ENCODE measurements at places on chromosomes 2 and 18. TPM values are rescaled to one million over a fixed set of nuclear protein-coding genes. Genes with fewer than 3 reads are reported as not detected.
A peak's percentile ranks its signal among the peaks of the same experiment; 100 is the strongest.

The METTL4 gene
- total RNA-seq: 15.0 TPM

DNA sequence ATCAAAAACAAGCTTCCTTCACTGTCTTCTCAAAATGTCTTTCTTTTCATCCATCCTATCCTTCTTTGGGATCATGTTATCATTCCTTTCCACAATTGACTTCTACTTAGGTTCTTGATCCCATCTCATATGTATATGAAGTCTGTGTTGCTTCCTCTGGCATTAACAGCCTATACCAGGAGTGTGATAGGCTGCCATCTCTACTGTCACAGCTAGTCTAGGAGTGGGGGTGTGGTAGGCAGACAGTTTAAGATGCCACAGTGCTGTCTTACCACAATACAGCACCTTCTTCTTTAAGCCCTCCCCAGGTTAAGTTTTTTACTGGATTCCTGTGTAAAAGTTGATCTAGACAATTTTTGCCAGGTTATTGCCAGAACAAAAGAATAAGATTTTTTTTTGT is 3.7 kb upstream of the HTR2B start:
- DNase-seq: no peak

DNA sequence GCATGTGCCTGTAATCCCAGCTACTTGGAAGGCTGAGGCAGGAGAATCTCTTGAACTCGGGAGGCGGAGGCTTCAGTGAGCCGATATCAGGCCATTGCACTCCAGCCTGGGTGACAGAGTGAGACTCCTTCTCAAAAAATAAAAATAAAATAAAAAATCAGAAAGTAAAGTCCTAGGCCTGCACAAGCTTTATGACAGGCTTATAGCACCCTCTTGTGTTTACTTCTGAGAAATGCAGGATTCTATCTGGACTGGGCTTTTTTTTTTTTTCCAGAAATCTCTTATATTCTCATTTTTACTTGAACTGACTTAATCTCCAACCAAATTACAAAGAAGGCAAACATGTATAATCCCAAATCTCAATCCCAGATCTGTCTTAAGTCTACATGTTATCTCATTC is 26.1 kb upstream of the REG3G start:
- DNase-seq: peak; percentile 6

DNA sequence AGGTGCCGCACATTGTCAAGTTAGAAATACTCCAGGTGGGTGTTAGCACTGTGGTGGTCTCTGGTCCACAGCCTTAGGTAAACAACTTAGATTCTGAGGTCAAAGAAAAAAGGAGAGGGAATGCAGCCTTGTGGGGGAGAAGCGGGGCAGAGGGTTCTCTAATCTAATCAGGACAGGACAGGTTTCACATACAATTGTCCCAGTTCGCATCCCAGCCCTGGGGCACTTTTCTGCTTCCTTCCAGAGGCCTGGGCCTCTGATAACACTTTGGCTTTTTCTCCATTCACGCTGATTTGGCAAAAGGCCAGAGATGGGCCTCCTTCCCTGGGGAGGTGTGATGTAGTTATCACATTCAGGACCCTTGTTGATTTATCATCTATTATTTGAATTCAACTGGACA is 32.5 kb downstream of the SLC1A4 start:
- DNase-seq: no peak

DNA sequence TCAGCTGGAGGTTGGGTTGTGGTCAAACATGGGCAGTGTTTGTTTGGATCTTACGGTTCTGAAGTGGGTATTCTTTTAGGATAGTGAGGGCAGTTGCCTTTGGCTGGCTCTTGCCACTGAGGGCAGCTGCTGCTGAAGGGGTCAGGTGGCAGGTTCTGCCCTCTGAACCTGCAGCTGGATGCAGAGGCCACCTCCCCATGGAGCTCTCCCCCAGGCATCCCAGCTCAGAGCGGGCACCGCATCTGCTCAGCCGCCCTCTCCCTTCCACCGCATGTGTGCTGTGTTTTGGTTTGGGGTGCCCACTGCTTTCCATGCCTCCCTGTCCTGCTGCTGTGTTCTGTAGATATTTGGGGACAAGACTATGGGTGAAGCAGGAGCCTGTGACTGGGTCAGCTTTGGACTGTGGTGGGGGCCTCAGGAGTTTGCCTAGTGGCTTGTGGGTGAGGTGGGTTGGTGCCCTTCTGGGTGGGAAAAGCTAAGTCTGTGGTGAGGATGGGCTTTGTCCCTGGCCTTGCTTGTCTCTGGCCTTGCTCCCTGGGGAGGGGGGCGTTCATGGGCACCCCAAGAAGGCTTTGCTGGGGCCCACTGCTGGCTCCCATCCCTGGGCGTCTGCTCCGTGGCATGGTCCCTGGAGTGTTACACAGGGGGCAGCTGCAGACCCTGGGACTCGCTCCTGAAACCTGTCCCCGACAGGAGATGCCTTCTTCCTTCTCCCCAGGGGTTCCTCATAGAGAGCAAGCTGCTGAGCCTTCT is 28.5 kb downstream of the OTOF start:
- DNase-seq: no peak

The AKAIN1 gene
- total RNA-seq: not detected

DNA sequence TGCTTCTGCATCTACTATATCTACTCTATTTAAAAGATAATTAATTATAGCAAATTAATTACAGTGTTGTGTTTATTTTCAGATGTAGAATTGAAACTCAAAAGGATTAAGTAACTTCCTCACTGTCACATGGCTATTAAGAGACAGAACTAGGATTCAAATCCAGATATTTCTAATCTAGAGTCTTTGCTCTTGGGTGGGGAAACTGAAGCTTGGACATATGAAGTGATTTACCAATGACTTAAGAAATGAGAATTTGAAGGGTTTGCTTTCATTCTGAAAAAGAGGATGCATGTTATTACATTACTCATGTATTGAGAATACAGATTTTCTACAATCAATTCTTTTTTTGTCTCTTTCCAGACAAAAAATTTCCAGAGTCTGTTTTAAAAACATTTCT is 191.5 kb upstream of the SMAD7 start:
- DNase-seq: no peak

The LOXL3 gene
- 0.93 TPM for total RNA-seq
